Testis (tissue), 5 donors: ENCODE measurements at places on chromosomes 2 and 18. TPM values are rescaled to one million over a fixed set of nuclear protein-coding genes. Genes with fewer than 3 reads are reported as not detected.

DNA sequence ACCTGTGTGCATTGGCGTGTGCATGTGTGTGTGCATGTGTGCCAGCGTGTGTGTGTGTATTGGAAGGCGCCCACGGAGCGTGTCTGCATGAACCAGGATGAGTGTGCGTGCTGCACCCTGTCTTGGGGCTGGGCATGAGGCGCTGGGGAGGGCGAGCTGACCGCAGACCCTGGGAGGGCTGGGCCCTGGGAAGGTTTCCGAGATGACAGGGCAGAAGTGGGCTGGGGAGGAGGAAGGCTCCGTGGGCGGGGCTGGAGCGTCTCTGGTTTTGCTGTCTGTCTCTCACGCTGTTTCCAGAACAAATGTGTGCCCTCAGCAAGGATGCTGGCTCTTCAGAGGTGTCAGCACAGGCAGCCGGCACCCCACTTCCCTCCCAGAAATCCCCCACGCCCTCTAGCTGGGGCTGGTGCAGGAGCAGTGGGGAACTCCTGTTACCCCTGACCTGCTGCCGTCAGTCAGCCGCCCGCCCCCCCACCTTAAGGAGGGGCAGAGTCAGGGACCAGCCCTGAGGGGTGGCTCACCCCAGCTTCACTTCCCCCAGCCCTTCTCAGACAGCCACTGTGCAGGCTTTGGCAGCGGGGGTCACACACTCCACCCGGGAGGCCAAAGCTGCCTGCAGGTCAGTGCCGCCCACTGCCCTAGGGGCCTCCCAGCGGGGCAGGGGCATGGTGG, at the start of gene GPR35:
TSS of gene GPR35 (plus strand) at position 531 of the 672 bp plus-strand sequence. CDS start 4,473 bp downstream, outside the sequence.
- DNase-seq = no peak

GRCh38 chr2:176612736-176613135, 343.5 kb downstream of the MTX2 start:
- DNase-seq = no peak

DNA sequence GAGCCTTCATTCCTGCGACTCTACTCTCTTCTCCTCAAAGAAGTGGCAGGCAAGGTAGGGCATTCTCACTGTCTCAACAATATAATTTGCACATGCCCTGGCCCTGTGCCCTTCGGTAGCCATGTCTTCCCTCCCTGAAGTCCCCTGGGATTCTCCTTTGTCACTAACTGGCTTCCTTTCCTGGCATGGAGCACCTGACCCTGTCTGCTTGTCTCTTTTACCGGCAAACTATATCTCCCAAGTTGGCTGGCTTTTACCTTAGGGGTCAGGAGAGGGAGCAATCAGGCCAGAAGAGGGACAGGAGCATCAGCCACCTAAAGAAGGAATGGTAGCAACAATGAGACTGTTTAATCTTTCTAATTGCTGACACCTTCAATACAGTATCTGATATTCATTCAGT, 51.9 kb upstream of the RMDN2 start:
- no peak for DNase-seq

- no peak for DNase-seq
Observed at GRCh38 chr2:10022041-10022421, 21.3 kb upstream of the KLF11 start.

DNA sequence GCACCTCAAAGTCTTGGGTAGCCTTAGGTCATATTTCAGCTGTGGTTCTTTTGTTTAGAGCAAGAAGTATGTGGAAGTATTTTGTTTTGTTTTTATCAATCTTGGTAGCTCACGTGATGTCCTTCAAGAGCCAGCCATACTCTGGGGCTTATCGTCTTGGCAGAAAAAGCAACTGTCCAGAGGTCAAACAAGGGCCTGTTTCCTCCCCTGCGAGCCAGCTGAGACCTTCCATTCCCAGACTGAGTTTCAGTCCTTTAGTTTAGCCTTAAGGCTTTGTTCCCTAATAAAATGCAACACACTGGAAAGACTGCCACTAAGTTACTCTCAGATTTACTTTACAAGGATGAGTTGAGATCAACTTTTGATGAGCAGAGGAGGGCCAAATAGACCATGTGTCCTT, 63.5 kb downstream of the TXNL1 start:
- peak; percentile 85 for DNase-seq

The KCNG3 gene
- polyA plus RNA-seq = 1.2 TPM

The INO80C gene
- 155 TPM for polyA plus RNA-seq

The SH3BP4 gene
- 33.3 TPM for polyA plus RNA-seq
